Smooth muscle cell of the pulmonary artery (primary cell): ENCODE measurements at places on chromosomes 2 and 18. TPM values are rescaled to one million over a fixed set of nuclear protein-coding genes. Genes with fewer than 3 reads are reported as not detected.

Gene EGR4
- total RNA-seq, result not detected in 2 replicates

Gene STON1
- 24.5 and 35.6 TPM in 2 replicates for total RNA-seq

Gene GPR75
- 1.5 and 2.4 TPM in 2 replicates for total RNA-seq

Gene AGPS
- 40.3 and 48.2 TPM in 2 replicates for total RNA-seq

Gene CCBE1
- 41.6 and 48.7 TPM in 2 replicates for total RNA-seq

Gene IL1B
- total RNA-seq, result 2.6 and 11.9 TPM in 2 replicates

Gene TDRD15
- not detected in 2 replicates for total RNA-seq

Gene SLC8A1
- total RNA-seq, result 60.0 and 116 TPM in 2 replicates

Gene GAD1
- total RNA-seq, result 0.07 TPM in 1 of 2 replicates, not detected in the other

Gene B3GNT2
- 20.1 and 20.7 TPM in 2 replicates for total RNA-seq

Gene STPG4
- total RNA-seq, result 0.07 and 0.20 TPM in 2 replicates

Gene CNTNAP5
- total RNA-seq, result not detected in 2 replicates
